ENCODE measurements at places on chromosomes 12 and 14.

GRCh38 chr12:64284256-64284655 is 62.2 kb upstream of the KICS2 start:
- DNase-seq = no peak

DNA sequence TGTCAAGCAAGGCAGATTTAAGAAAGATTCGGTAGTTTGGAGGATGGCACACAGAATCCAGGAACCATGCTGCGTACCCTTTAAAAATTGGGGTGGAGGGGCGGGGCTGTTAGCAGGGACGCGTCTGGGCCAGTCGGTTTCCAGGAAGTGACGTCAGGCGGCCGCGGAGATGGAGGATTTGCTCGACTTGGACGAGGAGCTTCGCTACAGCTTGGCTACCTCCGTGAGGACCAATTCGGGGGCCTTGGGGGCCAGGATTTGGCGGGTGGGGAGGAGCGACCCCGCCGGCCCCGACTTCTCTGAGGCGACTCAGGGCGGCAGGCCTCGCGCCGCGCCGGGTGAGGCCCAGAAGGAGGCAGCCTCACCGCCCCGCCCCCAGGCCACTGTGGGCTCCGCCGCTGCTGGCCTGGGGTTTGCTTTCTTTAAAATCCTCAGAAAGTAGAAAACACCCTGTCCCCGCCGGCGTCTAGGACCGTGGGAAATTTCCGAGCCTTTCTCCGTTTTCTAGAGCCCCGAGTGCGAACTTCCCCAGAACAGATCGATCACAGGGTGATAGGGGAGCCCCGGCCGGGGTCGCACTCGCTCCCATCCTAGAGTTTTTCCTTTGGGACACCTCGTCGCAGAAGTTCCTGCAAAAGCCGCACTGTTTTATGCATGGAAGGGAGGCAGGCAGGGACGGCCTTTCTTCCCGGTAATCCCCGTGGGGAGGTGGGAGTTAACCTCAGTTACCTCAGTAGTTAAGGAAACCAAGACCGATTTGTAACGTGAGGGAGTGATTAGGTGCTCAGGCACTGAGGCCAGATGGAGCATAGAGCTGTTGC is at the start of gene IFT43:
Gene IFT43, plus strand, starts transcription at position 146 of the 821 bp plus-strand sequence. Its CDS starts 24 bp downstream, at position 170.
- peak; percentile 55 for DNase-seq

- no peak for DNase-seq
Measured at GRCh38 chr14:92670643-92671366, 77.6 kb downstream of the LGMN start.

DNA sequence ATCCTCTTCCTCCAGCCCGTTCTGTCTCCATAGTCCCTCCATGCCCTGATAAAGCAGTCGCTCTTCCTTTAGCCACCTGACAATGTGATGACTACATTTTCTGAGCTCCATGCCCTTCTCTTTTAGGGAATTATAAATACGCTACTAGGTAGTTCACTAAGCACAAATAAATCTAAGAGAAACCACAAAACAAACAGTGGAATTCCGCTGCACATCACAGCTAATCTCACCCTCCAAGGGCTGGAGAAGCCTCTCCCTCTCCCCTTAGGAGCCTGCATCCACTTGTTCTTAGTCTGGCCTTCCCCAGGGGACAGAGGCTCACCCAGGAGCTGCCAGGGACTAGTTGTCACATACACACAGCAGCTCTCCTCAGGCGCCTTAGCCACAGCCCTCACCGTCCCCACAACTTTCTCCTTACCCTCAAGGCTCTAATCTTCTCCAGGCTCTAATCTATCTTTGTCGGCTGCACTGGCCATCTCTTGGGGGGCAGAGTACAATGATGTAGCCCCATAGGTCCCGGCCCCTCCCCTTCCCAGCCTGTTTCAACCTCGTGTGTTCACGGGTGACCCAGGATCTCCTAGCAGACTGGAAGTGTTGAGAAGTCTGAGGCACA is 55.9 kb upstream of the GPR68 start:
- no peak for DNase-seq

- DNase-seq = no peak
Measured at GRCh38 chr12:92403210-92404175, 257.8 kb upstream of the BTG1 start.

DNA sequence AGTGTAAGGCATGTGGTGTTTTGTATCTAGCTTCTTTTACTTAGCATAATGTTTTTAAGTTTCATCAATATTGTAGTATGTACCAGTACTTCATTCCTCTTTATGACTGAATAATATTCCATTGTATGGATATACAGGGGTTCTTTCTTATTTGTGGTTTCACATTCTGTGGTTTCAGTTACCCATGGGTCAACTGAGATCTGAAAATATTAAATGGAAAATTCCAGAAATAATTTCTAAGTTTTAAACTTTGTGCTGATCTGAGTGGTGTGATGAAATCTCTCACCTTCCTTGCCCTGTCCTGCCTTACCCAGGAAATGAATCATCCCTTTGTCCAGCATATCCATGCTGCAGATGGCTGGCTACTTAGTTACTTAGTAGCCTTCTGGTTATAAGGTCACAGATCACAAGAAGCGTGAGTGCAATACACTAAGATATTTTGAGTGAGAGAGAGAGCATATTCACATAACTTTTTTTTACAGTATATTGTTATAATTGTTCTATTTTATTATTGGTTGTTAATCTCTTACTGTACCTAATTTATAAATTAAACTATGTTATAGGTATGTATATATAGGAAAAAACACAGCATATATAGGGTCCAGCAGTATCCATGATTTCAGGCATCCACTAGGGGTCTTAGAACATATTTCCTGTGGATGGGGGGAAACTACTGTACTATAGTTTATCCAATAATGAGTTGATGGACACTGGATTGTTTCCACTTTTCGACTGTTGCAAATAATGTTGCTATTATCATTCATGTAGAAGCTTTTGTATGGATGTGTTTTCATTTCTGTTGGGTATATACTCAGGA is 59.6 kb upstream of the LRTM2 start:
- no peak for DNase-seq

GRCh38 chr14:63986789-63987533 is 134.2 kb downstream of the SYNE2 start:
- no peak for DNase-seq

DNA sequence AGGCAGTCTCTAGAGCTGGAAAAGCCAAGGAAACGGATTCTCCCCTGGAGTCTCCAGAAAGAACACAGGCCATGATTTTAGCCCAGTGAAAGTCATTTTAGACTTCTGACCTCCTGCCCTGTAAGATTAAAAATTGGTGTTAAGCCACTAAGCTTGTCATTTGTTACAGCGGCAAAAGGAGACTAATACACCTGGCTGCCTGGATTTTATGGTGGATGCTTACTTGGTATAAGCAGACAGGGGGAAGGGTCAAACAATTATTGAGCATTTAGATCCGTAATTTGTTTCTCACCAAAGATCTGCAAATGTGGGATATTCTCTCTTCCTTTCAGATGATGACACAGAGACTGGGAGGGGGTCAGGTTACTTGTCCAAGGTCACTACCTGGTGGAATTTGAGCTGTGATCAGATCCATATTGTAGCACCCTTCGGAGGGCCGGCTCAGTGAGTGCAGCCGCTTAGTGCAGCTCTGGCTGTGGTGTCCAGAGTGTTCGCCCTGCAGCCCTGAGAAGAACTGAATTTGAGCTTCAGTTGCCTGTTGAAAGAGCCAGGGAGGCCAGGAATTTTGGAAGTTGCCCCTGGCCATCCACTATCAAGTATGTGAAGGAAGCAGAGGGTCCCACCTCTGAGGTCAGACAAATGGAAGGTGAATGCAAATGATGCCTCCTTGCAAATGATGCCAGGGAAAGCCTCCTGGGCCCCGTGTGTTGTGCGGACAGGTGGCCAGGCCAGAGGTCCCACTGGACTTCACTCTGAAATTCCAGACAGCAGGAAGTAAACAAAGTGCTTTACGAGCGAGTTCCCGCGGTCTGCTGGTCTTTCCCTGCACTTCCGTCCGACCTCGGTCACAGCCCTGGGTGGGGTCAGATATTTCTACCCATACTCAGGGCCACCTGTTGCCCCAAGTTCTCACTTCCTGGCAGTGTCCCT is 15.1 kb downstream of the GLRX5 start:
- DNase-seq = no peak

- no peak for DNase-seq
Measured at GRCh38 chr12:122878780-122879612, 16.9 kb downstream of the VPS37B start.

GRCh38 chr12:57609101-57609780 is 2.0 kb upstream of the ARHGEF25 start:
- DNase-seq = no peak

- no peak for DNase-seq
Measured at GRCh38 chr12:112710414-112710813, 81.1 kb upstream of the RPH3A start.

- DNase-seq = no peak
Measured at GRCh38 chr12:112170376-112170775, 45.0 kb downstream of the TRAFD1 start.

GRCh38 chr14:105193916-105194782 is 13.0 kb upstream of the NUDT14 start:
- peak; percentile 83 for DNase-seq

GRCh38 chr14:86363047-86363446 is 833.1 kb downstream of the FLRT2 start:
- DNase-seq = no peak

- no peak for DNase-seq
Measured at GRCh38 chr12:57603815-57604453, 690 bp upstream of the DTX3 start.

DNA sequence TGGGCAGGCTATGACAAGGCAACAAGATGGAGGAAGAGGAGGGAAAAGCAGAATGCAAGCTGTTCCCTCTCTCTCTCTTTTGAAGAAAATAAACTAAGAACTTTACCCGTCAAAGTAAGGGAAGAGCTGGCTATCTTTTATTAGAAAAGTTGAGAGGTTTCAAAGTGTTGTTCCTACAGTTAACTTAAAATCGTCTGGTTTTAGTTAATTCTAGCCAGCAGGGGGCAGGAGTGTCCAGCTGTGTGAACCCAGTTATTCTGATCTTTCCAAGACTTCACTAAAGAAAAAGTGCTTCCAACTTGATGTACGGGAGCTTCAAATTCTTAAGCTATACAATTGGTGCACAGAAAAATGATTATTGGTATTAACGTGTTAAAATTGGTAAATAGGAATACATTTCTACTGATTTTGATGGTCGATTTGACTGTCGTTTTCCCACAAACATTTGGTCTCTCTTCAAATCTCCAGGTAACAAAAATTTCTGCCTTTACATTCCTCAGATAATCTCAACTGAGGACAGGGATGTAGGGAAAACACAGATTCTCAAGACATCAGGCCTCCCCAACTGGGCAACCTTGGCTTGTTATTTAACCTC is 28.4 kb upstream of the MON2 start:
- peak; percentile 41 for DNase-seq

GRCh38 chr14:99891900-99892299 is 98.7 kb downstream of the EML1 start:
- DNase-seq = no peak

GRCh38 chr12:125503128-125503527 is 437.9 kb downstream of the AACS start:
- no peak for DNase-seq

- no peak for DNase-seq
Measured at GRCh38 chr12:119576915-119577314, 16.7 kb upstream of the TMEM233 start.

DNA sequence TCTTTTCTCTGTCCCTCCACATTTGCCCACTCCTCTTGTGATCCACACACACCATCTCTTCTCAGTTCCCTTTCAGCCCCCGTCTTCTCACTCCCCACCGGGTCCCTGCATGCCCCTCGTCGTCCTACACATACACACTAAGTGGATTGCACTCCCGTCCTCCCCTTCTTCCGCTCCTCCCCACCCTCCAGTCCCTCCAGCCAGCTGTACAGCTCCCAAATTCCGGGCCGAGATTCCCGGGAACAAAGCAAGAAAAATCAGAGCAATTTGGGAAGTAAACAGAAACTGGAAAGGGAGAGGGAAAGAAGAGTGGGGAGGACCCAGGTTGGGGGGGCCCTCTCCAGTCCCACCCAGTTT is 282 bp upstream of the IGFBP6 start:
- peak; percentile 47 for DNase-seq

DNA sequence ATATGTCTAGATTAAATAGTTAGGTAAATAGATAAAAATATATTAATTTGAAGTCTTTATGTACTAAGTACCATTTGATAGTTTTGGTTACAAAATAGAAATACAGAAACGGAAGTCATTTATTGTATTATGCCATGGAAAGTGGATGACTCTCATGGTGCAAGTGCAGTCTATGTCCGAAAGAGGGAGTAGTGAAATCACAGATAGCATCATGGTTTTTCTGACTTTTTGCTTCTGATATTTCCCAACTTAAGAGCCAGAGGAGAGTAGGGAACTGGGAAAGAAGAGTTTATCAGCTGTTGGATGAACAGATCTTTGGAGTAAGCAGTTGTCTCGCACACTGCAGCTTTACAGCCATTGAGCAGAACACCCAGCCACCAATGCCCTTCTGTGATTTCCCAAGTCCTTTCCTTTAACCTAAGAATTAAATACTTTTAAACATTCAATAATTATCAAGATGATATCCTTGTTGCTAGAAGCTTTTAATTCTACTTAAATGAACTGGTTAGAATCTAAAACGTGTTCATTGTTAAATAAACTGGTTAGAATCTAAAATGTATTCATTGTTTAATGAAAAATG is 18.4 kb upstream of the SRGAP1 start:
- DNase-seq = peak; percentile 59

- DNase-seq = peak; percentile 27
Measured at GRCh38 chr14:39446131-39446744, 14.0 kb upstream of the FBXO33 start.

DNA sequence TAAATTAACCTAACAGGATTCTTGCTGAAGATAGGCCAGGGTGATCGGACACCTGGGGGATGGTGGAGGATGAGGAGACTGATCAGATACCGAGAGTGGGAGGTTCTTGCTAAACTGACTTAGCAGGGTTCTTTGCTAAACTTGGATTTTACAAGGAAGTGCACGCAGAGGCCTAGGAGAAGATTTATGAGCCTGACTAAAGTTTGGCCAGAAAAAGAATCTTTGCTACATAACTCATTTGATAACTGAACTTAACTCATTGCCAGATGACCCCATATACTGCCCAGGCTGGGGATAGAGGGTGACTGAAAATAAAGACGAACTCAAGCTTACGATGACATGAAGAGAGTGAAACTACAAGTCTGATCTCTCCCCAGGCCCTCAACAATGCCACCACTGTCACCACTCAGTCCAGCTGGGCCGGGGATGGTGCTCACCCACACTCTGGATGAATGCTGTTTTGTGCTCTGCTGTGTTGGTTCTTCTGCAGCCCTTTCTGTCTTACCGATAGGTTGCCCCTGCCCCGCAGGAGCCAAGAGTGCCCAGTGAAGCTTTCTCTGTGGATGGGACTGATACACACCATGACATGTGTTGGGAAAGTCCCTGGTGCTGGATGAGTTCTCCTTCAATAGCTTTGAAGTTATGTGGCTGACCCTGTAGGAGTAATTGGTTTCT is 29.0 kb downstream of the PPFIBP1 start:
- no peak for DNase-seq

- no peak for DNase-seq
Measured at GRCh38 chr14:54758041-54758440, 144.6 kb downstream of the GCH1 start.

- no peak for DNase-seq
Measured at GRCh38 chr14:85788470-85789233, 258.7 kb downstream of the FLRT2 start.

DNA sequence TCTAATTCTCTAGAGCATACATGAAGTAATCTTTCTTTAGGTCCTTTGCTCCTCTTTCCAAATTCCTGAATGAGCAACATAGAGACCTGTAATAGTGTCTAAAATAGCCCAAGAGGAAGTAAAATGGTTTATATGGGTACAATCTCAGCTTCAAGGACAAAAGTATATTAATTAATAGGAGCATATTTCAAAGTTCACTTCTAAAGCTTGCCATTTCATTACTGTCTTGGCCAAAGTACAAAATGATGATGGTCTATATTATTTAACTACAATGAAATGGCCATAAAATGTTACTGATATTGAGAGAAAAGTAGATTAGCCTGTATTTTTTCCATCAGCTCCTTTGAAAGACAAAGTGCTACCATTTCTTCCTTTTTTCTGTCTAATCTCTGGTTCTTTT is 410.4 kb upstream of the NOVA1 start:
- DNase-seq = no peak

Data from NCI-H146 (cell line).